Psoas muscle (tissue), 8 donors: ENCODE measurements at places on chromosomes 4 and X. TPM values are rescaled to one million over a fixed set of nuclear protein-coding genes. Genes with fewer than 3 reads are reported as not detected.

The DMRTC1B gene
- total RNA-seq, result not detected

DNA sequence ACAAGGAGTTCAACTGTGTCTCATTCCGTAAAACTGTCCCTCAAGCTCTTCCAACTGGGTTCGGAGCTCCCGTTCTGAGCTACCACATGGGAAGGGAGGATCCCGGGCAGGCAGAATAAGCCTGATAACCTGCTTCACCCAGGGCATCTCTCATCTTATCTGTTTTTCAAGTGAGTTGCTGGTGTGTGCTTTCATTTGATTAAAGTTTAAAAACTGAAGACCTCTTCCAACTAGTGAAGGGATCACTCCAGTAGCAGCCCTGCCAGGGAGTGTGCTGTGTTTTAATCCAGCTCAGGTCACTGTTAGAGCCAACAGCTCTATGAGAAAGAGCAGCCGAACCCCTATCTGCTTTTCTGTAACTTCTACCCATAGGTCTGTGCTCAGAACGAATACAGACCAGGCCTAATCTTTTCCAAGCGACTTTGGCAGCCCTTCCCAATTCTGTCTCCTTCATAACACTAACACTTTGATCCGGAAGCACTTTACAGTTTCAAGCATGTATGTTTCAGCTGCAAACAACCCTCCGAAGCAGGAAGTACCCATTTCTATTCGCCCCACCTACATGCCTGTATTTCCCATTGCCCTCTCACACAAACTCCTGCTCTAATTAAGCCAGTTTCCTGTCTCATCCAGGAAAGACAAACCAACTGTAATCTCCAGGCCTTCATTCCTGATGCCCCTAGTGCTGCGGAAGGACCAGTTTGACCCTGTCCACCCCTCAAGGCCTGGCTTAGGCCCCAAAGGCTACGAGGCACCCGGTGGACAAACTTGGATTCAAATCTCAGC, 60.9 kb downstream of the IRF2 start:
- DNase-seq, result no peak

- peak; percentile 15 for DNase-seq
Measured at GRCh38 chr4:40672528-40673522, 43.2 kb upstream of the RBM47 start.

The CT45A5 gene
- total RNA-seq, result not detected

- no peak for DNase-seq
Measured at GRCh38 chr4:101806914-101807313, 16.4 kb downstream of the BANK1 start.

DNA sequence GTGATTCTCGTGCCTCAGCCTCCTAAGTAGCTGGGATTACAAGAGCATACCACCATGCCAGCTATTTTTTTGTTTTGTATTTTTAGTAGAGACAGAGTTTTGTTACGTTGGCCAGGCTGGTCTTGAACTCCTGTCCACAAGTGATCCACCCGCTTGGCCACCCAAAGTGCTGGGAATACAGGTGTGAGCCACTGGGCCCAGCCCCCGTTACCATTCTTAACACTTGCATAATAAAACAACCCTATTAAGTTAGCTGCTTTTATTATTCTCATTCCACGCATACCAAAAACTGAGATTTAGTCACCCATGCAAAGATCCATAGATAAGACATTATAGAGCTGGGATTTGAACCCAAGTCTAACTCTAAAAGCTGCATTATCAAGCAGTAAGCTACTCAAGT, 6.0 kb upstream of the TEX13A start:
- DNase-seq, result no peak
